ENCODE measurements at places on chromosomes 7 and 10.

GRCh38 chr7:55575733-55576132 lies 3.4 kb upstream of the VOPP1 start:
- no peak for DNase-seq
- H3K36me3 ChIP-seq = peaks cover 4% of the 10 kb centered on the region
- H3K4me1 ChIP-seq = peaks cover 34% of the 10 kb centered on the region

DNA sequence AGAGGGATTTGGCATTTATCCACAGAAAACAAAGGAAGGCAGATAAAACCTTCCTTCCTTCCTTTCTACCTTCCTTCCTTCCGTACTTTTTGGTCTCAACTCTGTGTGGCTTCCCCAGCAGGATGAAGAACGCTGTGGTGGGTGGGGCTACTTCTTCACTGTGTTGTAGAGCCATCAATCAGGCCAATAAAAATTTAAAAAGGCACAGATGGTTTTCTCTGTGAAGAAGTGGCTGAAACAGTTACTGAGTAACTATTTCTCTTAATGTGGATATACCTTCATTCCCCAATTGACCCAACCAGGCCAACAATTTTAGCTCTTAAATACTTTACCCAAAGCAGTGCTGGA lies 75.8 kb downstream of the ZNF92 start:
- H3K27me3 ChIP-seq = peaks cover 28% of the 10 kb centered on the region
- H3K4me1 ChIP-seq = peaks cover 5% of the 10 kb centered on the region
- H3K36me3 ChIP-seq = no peaks in the 10 kb centered on the region

DNA sequence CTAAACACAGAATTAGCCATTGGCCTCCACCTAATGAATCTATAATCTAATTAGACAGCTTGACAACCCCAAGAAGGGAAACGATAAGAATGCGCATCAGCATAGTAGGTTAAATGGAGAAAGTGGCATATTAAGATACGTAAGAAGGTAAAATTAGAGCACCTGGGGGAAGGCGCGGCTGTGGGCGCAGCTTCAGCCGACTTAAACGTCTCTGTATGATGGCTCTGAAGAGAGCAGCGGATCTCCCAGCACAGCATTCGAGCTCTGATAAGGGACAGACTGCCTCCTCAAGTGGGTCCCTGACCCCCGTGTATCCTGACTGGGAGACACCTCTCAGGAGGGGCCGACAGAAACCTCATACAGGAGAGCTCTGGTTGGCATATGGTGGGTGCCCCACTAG lies 518.8 kb downstream of the PHTF2 start:
- H3K4me3 ChIP-seq = no peak overlapping the region
- no peak overlapping the region for H3K27ac ChIP-seq
- DNase-seq = no peak
- no peaks in the 10 kb centered on the region for H3K36me3 ChIP-seq

- no peaks in the 10 kb centered on the region for H3K36me3 ChIP-seq
- no peak overlapping the region for H3K27ac ChIP-seq
- H3K4me1 ChIP-seq = no peaks in the 10 kb centered on the region
- H3K27me3 ChIP-seq = no peaks in the 10 kb centered on the region
- no peak for DNase-seq
Observed at GRCh38 chr10:78134773-78135306, 101.2 kb downstream of the RPS24 start.

- H3K27me3 ChIP-seq = no peaks in the 10 kb centered on the region
- no peak overlapping the region for H3K4me3 ChIP-seq
- H3K36me3 ChIP-seq = peaks cover 34% of the 10 kb centered on the region
- no peak for DNase-seq
- peaks cover 31% of the 10 kb centered on the region for H3K4me1 ChIP-seq
- no peak overlapping the region for H3K27ac ChIP-seq
Observed at GRCh38 chr7:123738356-123738755, 10.4 kb downstream of the WASL start.

GRCh38 chr7:129784783-129785684 lies 167.7 kb downstream of the UBE2H start:
- H3K4me1 ChIP-seq = peaks cover 40% of the 10 kb centered on the region
- peak overlapping the region; percentile 30 for H3K4me3 ChIP-seq
- H3K36me3 ChIP-seq = peaks cover 3% of the 10 kb centered on the region
- H3K27me3 ChIP-seq = peaks cover 72% of the 10 kb centered on the region
- DNase-seq = no peak

GRCh38 chr7:48087349-48087748 lies 1.7 kb upstream of the UPP1 start:
- no peaks in the 10 kb centered on the region for H3K27me3 ChIP-seq
- peak overlapping the region; percentile 92 for H3K27ac ChIP-seq
- peak overlapping the region; percentile 89 for H3K4me3 ChIP-seq
- peaks cover 34% of the 10 kb centered on the region for H3K36me3 ChIP-seq
- peaks cover 80% of the 10 kb centered on the region for H3K4me1 ChIP-seq

DNA sequence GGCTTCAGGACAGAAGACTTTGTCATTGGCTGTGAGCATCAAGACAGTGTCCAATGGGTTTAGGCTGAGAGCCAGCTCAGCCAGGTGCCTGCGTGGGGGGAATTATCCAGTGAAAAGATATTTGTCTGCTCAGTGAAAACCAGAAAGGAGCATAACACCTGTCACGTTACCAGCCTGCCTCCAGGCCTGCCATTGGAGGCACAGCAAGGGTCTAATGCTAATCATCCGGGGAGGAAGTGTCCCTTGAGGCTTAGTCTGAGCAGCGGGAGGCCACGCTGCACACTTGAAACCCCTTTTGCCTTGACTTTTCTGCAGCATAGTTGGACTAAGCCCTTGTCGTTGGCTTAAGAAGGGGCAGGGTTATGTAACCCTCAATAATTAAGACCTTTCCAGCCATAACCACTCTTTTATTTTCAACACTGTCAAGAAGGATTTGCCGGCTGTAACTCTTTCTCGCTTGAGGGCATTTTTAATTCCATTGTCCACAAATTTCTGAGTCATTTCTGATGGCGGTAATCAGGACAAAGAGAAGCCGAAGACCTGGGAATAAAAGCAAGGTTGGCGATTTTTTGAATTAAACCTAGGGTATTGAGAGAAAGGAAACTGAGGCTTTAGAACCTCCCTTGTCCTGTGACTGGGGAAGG lies 639.6 kb upstream of the FOXK1 start:
- no peak for DNase-seq
- no peaks in the 10 kb centered on the region for H3K27me3 ChIP-seq
- no peak overlapping the region for H3K4me3 ChIP-seq
- no peaks in the 10 kb centered on the region for H3K36me3 ChIP-seq
- no peaks in the 10 kb centered on the region for H3K4me1 ChIP-seq
- H3K27ac ChIP-seq = no peak overlapping the region

DNA sequence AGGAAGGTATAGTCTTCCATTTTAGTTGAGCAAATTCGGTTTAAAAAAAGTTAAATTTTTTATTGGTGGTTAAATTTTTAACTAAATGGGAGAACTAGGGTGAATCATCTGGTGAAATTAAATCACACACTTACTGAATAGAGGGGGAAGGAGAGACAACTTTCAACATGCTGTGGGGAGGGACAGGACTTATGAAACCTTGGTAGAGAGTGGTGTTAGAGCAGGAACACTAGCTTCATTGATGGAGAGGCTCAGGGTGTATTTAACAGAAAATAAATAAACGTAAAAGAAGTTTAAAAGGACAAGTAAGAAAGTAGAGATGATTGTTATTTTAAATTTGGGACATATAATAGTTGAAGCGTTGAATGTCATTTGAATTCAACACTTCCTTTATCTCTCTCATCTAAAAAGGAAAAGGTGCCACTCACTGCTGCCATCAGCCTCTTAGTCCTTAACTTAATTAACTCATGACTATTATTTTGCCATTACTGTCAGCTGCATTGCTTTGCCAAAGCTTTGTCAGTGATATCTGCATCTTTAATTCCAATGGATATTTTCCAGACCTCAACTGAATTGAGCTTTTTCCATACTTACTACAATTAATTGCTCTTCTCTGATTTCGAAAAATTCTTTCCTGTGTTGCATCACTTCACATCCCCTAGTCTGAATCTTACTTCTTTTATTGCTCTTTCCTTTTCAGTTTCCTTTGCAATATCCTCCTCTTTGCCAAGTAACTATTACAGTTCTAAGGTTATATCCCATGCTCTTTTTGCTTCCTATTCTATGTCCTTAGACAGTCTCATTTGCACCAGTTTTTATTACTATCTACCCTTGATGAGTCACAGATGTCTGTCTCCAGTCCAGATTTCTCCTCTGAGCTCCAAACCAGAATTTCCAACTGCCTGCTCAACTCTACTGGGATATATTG lies 71.7 kb downstream of the GNAT3 start:
- H3K27ac ChIP-seq = no peak overlapping the region
- H3K4me3 ChIP-seq = no peak overlapping the region
- no peaks in the 10 kb centered on the region for H3K4me1 ChIP-seq
- no peaks in the 10 kb centered on the region for H3K27me3 ChIP-seq
- H3K36me3 ChIP-seq = no peaks in the 10 kb centered on the region

DNA sequence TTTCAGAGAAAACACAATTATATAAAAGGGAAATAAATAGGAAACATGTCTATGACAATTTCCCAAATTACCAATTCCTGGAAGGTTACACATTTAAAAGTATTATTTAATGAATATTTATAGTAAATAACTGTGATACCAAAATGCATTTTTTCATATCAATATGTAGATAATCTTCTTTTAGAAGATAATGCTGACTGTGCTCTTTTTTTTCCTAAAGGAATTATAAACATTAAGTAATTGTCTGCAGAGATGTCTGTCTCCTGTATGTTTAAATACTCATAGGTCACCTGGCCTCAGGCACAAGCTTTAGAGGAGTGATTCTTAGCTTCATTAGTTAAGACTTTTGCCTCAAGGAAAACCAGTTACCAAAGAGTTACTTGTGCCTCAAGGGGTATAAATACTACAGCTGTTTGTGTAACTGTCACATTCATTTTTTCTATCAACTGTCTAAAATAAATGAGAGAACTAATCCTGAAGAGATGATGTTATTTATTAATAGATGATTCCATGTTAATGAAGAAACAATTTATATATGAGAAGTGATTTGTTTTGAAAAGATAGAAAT lies 77.1 kb downstream of the DNAJC1 start:
- H3K4me1 ChIP-seq = no peaks in the 10 kb centered on the region
- no peak overlapping the region for H3K27ac ChIP-seq
- H3K27me3 ChIP-seq = no peaks in the 10 kb centered on the region

- no peak overlapping the region for H3K27ac ChIP-seq
- H3K27me3 ChIP-seq = peaks cover 44% of the 10 kb centered on the region
Observed at GRCh38 chr10:27717224-27717623, 28.4 kb downstream of the MKX start.
